ENCODE measurements at places on chromosomes 1 and 21.

DNA sequence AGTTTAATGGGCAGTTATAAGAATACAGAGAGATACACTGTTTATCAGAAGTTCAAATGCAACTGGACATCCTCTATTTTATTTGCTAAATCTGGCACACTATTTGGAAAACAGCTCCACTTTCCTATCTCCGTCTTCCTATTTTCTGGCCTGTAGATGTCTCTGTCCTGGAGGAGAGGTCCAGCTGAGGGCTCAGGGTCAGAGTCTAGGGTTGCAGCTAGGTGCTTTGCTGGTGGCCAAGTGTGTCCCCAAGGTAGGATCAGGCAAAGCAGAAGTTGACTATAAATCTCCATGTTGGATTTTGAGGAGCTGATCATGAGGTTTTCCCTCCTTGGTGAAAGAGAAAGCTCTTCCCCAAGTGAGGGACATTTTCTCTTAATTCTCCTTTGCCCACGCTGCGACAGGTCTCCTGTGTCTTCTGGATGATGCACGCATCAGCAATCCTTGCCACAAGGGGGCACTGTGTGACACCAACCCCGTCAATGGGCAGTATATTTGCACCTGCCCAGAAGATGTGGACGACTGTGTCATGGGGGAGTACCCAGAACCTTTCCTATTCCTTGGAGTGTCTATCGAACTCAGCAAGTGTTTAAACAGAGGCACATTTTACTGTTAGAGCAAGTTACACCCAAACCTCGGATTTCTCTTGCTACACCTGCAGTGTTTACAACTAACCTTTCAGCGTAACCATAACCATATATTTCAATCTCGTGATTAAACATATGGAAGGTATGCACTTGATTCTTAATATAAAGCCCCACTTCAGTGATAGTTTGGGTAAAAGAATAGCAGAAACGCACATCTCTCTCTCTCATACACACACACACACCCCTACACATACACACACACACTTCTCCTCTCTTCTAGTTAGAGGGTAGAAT is 10.2 kb downstream of the ADAM30 start:
- no peak for DNase-seq

GRCh38 chr1:16061266-16061665 is 12.2 kb downstream of the FAM131C start:
- no peak for DNase-seq

DNA sequence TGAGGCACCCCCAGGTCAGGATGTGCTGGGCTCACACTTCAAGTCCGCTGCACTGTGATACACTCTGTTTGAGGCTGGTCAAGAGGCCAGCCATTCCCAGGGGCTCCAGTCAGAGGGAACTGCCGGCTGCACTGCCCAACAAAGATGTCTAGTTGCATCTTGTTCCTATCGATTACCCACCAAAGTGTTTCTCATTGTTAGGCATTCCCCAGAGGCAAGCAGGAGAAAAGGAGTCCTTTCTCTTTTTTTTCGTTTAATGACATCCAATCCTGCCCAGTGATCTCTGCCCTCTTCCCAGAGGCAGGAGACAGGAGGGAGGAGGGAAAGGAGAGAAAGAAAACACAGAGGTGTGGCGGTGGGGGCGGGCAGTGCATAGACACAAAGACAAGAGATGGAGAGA is 150.4 kb downstream of the OMA1 start:
- DNase-seq = no peak

DNA sequence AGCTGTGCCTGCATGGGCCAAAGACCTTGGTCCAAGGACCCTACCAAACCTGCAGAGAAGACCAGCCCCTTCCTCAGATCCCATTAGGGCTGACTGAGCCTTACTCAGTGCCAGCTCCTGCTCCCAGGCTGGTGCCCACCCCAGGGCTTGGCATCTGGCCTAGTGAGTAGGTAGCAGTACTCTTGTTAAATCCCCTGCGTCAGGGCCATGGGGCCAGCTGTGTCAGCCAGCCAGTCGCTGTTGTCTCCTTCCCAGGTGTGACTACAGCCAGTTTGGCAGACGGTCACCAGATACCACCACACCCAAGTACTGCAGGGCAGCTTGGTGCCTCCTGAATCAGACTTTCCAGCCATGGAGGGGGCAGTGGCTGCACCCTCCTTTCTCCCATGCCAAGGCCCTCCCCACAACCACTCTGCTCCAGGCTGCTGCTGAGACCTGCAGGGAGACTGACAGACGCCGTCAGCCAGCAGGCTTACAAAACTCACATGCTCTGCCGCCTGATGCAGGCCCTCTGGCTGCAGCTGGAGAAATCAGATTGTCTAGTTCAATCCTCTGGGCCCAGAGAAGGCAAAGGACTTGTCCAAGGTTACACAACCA is 3.0 kb downstream of the TENT5B start:
- DNase-seq = no peak

- no peak for DNase-seq
Measured at GRCh38 chr1:21350202-21350885, 60.1 kb upstream of the ECE1 start.

DNA sequence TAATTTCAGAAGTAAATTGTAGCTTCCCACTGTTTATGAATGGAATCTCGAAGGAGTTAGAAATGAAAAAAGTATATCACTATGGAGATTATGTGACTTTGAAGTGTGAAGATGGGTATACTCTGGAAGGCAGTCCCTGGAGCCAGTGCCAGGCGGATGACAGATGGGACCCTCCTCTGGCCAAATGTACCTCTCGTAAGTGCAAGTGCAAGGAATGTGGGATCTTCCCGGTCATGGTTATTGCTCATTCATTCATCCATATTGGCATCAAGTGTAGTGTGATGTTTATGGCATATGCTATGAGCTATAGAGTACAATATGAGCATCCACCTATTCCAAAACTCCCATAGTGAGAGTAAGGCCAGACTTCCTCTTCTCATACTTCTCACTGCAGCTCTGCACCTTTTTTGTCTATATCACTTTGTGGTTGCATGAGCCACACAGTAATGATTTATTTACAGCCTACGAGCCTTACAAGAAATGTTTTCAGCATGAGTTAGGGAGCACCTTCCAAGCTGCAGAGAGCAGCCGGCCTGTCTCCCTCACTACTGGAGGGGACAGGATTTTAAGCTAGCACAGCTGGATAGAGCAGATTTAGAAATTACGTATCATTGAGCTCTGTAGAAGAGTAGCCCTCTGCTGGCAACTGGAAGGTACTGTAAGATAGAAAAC is 24.9 kb upstream of the CR1L start:
- peak; percentile 9 for DNase-seq

- DNase-seq = no peak
Measured at GRCh38 chr21:26164311-26164710, 6.3 kb downstream of the APP start.

- DNase-seq = no peak
Measured at GRCh38 chr1:44777547-44777946, 2.2 kb downstream of the RPS8 start.

DNA sequence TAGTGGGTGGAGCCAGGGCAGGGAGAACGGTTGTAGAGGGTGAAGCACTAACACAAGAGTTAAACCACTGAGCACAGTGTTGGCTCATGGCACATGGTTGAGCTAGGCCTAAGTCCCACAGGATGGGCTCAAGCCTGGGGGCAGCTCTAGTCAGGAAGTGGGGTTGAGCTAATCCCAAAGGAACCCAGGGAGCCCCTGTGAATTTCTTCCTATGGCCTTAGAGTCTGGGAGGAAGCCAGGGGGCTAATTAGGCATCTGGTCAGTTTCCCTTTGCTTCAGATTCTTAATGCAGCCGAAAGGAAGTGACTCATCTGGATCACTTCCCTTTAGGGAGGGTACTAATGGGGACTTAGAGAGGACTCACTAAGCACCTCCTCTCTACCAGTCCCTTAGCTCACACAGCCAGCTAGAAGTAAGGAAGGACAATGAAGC is 10.1 kb downstream of the CFAP45 start:
- no peak for DNase-seq

- no peak for DNase-seq
Measured at GRCh38 chr1:230750576-230750975, 3.4 kb downstream of the CAPN9 start.

DNA sequence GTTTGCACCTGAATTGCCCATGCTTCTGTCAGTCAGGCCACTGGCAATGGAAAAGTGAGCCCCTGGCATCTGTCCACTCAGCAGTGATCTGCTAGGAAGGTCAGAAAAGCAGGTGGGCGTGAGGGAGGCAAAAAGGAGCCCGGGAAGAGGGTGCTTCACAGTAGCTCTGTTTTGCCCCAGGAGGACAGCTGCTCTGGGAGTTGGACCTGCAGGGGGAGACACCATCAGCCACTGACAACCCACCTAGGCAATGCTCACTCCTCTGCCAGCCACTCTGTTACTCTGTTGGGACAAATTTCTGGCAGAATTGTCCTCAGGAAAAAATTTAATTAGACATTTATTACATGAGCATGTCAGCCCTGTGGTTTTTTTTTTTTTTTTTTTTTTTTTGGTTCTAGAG is 146.4 kb downstream of the LRIG2 start:
- no peak for DNase-seq

- DNase-seq = no peak
Measured at GRCh38 chr1:119603695-119604094, 44.4 kb downstream of the ZNF697 start.

DNA sequence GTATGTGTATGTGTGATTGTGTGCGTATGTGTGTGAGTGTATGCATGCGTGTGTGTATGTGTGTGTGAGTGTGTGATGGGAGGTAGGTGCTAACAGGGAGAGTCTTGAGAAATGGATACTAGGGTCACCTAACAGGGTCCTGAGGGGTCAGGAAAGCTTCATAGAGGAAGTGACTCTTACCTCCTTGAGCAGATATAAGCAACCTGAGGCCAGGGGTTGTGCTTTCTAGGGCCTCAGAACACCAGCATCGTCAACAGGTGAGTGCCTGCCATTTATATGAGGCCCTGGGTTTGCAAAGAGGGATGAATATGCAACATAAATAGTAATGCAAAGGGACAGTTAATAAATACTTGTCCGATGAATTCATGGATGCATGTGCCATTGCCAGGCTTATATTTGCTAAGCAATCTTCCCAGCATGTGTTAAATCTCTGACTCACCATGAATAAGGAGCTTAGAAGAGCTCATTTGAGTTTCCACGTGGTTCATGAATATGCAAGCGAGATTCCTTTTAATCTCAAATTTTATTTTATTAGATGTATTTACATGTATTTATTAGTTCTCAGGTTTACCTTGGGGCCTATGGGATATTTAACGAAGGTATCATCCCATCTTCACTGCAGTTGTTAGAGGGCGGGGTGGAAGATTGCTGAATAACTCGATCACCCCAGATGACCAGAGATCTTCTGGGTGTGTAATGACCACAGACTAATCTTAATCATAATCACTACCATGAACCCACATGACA is 438.3 kb downstream of the CAMTA1 start:
- DNase-seq = no peak

GRCh38 chr1:69858534-69858933 is 290.8 kb downstream of the LRRC7 start:
- DNase-seq = no peak

- DNase-seq = no peak
Measured at GRCh38 chr1:88462096-88462487, 222.0 kb upstream of the PKN2 start.

- no peak for DNase-seq
Measured at GRCh38 chr1:212582291-212582690, 26.3 kb upstream of the ATF3 start.

DNA sequence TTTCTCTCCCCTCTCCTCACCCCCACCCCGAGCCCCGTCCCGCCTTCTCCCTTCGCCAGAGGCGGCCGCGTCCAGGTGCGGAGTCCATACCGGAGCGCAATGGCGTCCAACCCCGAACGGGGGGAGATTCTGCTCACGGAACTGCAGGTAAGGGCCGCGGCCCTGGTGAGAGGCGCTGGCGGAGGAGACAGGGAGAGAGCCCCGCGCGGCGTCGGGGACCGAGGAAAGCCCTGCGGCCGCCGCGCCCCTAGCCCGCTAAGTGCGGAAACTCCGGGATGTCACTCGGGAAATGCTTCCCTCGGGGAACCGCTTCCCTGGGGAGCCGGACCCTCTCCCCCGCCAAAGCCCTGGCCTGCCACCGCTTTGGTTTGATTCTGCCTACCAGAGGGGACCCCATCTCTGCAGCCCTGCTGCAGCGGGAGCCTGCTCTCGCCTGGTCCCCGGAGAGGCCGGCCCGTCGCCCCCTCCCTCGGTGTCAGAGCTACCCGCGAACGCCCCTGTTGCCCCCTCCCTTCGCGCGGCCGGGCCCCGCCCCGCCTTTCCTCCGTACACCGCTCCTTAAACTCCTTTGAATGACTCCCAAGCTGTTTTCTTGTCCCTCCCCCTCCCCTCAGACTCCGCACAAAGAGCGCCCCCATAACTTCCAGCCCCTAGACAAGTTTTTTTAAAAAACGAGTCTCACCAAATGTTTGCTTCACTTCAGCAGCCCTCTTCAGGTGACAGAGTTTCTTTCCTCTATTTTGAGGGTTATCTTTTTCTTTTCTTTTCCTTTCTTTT is 597 bp downstream of the PKN2 start:
- no peak for DNase-seq

GRCh38 chr1:67190942-67191341 is 24.7 kb downstream of the IL23R start:
- DNase-seq = no peak

GRCh38 chr1:47189844-47190508 is at the start of gene PDZK1IP1:
Gene PDZK1IP1 (minus strand): TSS chr1:47190036. CDS start chr1:47189932, 104 bp downstream.
- DNase-seq = no peak

DNA sequence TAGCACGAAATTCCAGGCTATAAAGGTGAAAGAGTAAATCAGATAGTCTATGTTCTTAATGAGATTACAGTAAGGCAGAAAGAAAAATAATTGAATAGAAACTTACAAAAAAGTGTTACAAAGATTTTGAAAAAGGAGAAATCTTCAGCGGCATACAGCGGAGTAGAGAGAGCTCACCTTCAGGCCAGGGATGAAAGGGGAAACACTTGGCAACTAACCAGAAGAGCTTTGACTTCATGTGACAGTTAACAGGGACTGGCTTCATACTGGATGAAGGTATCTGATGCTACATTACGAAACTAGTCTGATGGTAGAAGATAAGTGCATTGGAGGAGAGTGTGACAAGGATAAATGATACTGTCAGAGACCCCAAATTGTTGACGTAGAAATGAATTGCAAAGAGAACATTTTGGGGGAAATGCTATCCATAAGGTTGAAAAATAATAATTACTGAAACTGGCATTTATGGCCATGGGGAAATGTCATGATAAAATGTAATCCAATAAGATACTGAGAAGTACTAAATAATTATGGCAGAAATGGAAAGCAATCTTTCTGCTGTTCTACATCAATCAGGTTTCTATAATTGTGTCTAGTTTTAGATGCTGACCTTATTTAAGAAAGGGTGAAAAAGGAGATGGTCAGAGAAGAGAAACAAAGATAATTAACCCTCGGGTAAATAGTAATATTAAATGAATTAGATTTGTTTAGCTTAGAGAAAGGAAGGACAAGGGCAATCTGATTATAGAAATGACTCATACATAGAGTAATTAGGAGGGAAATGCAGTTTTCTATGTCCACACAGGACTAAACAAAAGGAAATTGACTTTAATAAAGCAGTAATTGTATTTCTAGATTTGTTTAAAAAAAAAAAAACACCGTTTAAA is 808.7 kb downstream of the NCAM2 start:
- no peak for DNase-seq

GRCh38 chr21:26945916-26946675 is 20.8 kb downstream of the ADAMTS5 start:
- DNase-seq = peak; percentile 73

- no peak for DNase-seq
Measured at GRCh38 chr1:27883536-27883935, 11.2 kb downstream of the THEMIS2 start.

- DNase-seq = no peak
Measured at GRCh38 chr21:22554690-22555316, 1556.6 kb downstream of the NCAM2 start.

Data from C1 segment of cervical spinal cord (tissue), 14 donors.